ENCODE measurements at places on chromosomes 6 and 20.

DNA sequence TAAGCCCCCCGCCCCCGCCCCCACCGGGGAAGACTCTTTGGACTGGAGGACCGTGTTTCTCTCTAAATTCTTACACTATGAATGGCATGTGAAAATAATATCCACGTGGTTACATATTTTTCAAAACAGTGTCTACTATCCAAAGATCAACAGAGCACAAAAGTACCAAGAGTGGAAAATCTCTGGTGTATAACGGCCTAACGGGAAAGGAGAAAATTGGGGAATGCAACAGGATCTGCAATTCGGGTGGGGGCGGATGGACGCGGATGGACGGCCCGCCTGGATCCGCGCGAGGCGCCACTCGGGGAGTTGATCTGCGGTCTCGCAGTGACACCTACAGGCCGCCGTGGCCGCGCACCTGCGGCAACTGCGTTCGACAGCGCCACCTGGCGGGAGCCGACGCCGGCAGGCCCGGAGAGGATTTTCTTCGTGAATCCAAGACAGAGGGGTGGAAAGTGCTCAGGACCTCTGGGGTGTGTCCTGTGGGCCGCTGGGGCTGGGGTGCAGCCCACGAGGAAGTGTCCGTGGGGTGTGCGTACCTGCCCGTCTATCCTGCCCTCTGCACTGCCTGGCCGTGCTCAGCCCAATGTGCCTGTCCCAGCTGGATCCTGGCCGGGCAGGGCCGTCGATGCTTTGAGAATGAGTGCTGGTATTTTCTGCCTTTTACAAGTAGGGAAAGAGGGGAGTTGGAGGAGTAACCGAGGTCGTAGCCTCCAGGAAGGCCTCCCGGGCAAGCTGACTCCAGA, 18.6 kb downstream of the ANKRD60 start:
- peak; percentile 100 for DNase-seq

- DNase-seq: peak; percentile 1
Measured at GRCh38 chr6:163616452-163616851, 201.9 kb downstream of the QKI start.

DNA sequence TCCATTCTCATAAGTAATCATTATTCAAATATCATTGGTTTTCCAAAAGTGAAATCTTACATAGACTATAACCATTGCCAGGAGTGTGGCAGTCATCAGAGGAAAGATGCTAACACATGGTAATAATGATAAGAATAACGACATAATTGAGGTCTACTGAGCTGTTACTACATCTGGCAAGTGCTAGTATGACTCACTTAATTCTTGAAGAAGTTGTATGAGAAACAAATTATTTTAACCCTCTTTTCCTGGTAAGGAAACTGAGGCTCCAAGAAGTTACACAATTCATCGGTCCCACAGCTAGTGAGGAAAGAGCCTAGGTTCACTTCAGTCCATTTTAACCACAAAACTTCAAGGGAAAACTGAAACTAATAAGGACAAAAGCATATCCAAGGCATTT, 335.6 kb upstream of the BTBD3 start:
- no peak for DNase-seq

DNA sequence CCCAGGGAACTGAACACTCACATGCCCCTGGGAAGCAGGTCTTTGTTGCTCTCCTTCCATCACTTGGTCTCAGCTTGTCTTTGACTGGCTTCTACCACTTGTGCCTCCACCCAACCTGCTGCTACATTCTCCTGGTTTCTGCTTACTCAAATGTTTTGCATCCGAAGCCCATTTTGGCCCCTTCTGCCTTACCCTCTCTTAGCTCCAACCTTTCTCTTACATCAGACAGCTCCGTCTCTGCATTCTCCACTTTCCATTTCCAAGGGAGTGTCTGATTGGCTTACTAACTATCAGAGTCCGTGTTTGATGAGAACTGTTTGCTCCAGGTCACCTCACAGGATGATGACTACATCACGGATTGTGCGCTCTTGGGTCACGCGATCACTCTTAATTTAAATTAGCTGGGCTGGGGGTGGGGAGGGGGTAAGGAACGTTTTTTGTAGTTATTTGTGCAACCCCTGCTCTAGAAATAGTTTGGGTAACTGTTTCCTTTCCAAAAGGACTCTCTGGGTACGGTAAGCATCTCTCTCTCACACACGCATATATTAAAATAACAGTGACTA, 844 bp upstream of the ABRACL start:
- peak; percentile 61 for DNase-seq

- no peak for DNase-seq
Measured at GRCh38 chr6:102902471-102902870, 1509.0 kb downstream of the GRIK2 start.

GRCh38 chr6:46648869-46649492, 3.6 kb downstream of the CYP39A1 start:
- no peak for DNase-seq

- no peak for DNase-seq
Measured at GRCh38 chr6:75414445-75415021, 79.1 kb downstream of the FILIP1 start.

- no peak for DNase-seq
Measured at GRCh38 chr6:31268836-31269235, 3.1 kb downstream of the HLA-C start.

DNA sequence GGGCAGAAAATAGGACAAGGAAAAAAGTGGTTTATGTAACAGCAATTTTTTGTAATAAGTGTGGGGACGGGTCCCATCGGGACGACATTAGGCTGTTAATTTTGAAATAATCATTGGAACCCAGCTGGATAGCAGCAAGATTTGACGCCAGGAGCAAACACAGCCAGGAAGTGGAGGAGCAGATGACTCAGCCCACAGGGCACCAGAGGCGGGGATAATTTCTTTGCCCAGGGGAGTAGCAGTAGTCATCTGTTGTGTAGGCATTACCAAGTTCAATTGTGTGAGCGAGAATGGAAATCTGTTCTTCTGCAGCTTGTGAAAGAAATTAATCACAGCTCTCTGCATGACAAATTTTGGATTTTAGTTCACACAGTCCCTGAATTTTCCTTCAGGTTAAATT, 22.6 kb upstream of the RIN2 start:
- no peak for DNase-seq

GRCh38 chr20:6959900-6960312, 192.4 kb downstream of the BMP2 start:
- DNase-seq: no peak

DNA sequence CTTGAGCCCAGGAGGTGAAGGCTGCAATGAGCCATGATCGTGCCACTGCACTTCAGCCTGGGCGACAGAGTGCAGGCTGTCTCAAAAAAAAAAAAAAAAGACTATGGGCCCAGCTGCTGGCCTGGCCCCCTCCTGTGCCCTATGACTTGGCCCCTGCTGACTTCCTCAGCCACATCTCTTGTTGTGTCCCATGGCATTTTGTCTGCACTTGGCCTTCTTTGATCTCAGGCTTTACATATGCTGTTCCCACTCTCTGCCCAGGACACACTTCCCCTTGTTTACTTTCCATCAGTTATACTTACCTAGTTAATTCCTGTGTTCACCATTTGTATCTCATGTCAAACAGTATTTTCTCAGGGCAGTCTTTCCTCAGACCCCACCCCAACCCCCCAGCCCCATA, 44.5 kb downstream of the RPRD1B start:
- DNase-seq: no peak

DNA sequence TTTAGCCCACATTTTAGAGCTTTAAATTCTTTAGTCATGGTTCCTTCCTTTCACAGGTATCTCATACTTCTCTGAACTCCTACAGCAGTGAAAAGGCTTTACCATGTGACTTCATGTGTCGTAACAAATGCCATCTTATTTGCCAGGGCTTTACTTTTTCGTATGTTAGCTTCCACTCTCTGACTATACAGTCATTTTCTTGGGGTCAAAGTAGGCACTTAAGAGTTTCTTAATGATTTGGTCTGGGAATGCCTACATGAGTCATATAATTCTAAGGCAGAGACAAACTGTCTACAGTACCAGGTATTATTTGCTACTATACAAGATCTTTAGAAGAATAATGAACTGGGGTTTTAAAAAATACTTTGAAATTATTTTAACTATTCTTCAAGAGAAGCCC, 15.0 kb downstream of the RAB23 start:
- DNase-seq: no peak

DNA sequence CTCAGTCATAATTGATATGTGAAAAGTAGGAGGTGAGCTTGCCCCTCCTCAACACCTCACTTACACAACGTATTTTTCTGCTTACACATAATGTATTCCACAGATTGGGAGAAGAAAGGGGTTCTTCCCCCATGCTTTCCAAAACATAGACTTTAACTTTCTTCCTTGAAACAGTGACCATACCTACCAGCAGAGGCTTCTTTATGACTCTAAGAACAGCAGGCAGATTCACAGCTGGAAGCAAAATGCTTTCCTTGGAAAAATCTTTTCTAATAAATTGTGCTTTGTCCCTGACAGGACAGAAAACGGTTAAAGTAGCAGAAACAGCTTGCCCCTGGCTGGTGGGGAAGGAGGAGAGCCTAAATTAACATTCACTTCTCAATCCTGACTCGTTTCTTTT, 629.1 kb upstream of the IMPG1 start:
- no peak for DNase-seq

DNA sequence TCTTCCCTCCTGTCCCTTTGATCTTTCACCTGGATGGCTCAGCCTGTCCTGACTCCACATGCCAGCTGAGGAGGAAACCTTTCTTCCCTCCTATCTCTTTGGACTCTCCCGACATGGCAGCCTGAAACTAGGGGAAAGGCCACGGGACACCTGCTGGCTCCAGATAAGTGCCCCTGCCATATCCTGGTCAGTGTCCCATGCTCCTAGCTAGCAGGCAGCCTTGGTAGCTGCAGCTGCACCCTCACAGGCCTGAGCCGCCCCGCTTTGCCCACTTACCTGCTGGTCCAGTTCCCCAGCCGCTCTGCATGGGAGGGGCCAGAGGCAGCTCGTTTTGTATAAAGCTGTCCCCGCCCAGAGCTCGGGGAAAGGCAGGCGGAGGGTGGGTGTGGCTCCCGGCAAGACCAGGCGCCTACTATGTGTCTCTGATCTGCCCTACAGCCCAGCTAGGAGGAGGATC, 7.4 kb upstream of the SLC52A3 start:
- no peak for DNase-seq

- DNase-seq: no peak
Measured at GRCh38 chr6:154127657-154128056, 88.6 kb downstream of the OPRM1 start.

DNA sequence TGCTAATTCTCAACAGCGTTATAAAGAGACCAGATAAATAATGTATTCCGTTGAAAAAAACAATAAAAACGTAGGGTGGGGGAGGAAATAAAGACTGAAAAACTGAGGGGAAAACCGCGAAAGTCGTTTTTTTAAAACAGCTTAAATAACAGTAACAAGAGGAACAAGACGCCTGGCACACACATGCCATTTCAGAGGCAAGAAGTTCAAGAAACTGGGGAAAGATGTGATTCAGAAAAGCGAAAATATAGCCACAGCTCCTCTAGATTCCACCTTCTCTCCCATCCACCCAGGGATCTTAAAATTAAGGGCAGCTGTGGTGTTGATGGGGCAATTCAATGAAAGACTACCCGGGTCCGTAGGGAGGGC, 1.3 kb downstream of the EPB41L2 start:
- DNase-seq: no peak

- DNase-seq: peak; percentile 61
Measured at GRCh38 chr6:42281570-42281969, 63.9 kb upstream of the MRPS10 start.

- no peak for DNase-seq
Measured at GRCh38 chr20:33693289-33693688, 7.1 kb upstream of the E2F1 start.

GRCh38 chr20:22762576-22763256, 178.3 kb upstream of the FOXA2 start:
- DNase-seq: no peak

DNA sequence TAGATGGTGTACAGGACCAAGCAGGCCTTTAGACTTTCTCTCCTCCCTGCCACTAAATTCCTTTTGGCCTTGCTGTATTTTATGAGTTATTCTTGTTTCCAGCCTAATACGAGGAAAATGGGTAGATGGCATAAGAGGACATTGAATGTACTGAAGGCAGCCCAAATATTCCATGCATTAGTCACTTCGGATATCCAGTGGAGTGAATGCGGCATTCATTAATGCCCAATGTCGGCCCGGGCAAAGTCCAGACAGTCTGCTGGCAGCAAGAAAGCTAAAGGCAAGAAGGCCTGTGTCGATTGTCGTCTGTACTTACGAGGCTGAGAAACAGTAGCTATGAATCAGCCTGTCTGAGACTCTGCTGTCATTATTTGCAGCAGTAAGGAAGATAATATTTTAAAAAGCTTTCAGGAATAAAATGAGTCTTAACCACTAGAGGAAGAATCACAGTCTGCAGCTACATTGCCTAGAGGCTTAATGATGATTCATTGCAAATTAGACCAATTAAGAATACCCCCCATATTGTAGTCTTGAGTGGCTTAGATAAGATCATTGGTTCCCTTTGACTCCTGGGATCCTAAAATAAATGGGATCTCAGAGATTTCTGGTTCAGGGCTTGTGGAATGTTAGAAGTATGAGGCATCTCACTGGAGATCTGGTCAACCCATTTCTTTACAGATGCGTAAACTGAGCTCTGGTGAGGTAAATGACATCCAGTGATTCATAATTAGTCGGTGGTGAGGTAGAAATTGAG, 534.1 kb upstream of the JAG1 start:
- no peak for DNase-seq

DNA sequence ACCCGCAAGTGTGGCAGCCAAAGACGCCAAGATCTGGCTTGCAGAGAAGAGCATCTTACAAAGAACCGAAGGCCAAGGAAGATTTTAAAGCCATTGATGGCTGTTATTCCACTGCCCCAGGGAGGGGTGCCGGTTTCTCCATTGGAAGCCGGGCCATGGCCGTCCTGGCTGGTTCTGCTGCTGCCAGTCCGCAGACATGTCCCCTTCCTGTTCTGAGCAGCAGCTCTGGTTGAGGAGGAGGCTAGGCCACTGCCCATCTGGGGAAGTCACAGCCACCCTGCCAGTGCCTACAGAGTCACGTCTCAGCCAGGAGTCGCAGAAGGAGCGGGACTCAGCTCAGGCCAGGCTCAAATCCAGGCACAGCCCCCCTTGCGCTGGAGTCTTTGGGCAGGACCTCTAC, 42.6 kb upstream of the MRGBP start:
- DNase-seq: no peak

DNA sequence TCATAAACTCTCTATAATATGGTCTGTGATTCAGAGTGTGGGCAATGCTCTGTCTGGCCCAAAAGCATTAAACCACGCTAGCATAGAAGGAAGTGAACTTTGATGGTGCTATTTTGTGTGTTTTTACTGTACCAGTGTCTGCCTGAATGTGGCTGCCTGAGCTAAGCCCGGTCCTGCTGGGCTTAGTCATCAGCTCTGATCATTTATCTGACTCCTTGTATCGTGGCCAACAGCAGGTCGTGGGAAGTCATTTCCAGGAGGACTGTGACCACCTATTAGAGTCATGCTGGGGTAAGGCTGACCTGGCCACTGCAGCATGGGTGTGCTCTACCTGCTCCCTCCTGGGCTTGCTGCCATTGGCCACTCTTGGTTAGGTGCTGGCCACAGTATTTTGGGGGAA, 239.1 kb upstream of the CEP162 start:
- DNase-seq: no peak

GRCh38 chr6:28010526-28010925, 53.5 kb downstream of the OR2B6 start:
- DNase-seq: no peak

GRCh38 chr6:33490621-33491020, 36.2 kb downstream of the ZBTB9 start:
- no peak for DNase-seq
